ENCODE measurements at places on chromosomes 3 and 15. TPM values are rescaled to one million over a fixed set of nuclear protein-coding genes. Genes with fewer than 3 reads are reported as not detected.

PRKCD gene
- 25.8 TPM for polyA plus RNA-seq

CSTA gene
- 1.4 TPM for polyA plus RNA-seq

TIGIT gene
- 0.09 TPM for polyA plus RNA-seq

PHLDB2 gene
- 100 TPM for polyA plus RNA-seq

HAPLN3 gene
- 5.4 TPM for polyA plus RNA-seq
